ENCODE measurements at places on chromosomes 12 and 14.

- DNase-seq: no peak
These were observed 232.8 kb downstream of the MSRB3 start for GRCh38 chr12:65511134-65511834.

- DNase-seq: no peak
These were observed 424.9 kb upstream of the SYT1 start for GRCh38 chr12:78439666-78440065.

DNA sequence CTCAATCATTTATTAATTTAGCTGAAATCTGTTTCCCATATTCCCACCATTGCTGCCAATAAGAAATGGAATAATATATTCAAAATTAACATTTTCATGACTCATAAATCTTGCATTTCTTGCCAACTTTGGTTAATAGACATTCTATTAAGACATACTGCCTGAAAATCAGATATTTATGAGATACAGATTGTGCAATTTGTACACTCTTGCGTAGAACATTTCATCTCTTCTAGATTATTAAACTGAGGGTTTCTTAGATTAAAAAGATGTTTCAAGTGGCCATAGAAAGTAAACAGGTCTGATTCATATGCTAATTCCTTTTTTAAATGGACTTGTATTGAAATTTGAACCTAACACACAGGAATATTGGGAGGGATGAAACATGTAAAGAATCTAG lies 9.1 kb downstream of the LTA4H start:
- DNase-seq: no peak

GRCh38 chr14:92734618-92735017 lies 13.8 kb downstream of the LGMN start:
- DNase-seq: no peak

- DNase-seq: no peak
These were observed 94.1 kb downstream of the PHETA1 start for GRCh38 chr12:111274777-111275176.

DNA sequence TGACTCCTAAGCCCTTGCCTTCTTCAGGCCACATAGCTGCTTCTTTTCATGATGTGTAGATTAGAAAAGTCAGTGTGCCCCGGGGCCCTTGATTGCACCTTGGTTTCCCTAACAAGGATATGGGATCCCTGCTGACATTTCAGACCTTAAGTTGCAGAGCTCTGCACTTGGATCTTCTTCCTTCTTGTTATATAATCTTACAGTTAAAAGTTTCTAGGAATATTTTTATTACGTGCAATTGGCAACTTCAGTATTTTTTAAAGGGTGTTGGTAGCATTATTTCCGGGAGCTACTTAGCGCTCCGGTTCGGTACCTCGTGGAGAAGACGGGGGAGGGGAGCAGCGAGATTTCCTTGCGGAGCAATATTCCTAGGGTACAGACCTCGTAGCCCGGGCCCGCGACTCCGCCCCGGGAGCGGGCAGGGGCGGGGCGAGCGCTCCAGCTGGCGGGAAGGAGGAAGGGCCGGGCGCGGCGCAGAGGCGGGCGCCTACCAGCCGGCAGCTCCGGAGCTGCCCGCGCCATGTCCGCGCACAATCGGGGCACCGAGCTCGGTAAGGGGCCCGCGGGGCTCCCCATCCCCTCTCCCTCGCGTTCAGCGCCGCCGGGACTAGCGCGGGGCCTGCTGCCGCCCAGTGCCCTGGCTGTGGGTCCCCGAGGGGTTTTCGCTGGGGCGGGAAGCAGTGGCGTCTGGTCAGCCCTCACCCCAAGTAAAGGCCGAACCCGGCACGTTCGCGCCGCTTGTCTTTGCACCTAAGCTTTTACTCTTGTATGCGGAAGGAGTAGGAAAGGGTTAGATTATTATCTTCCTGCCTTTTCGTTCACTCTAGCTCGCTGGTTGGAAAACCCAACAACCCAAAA lies at the start of gene DERA:
DERA (plus strand) TSS at position 469 of the 858 bp plus-strand sequence; CDS start at position 521, 52 bp downstream.
- DNase-seq: peak; percentile 87

DNA sequence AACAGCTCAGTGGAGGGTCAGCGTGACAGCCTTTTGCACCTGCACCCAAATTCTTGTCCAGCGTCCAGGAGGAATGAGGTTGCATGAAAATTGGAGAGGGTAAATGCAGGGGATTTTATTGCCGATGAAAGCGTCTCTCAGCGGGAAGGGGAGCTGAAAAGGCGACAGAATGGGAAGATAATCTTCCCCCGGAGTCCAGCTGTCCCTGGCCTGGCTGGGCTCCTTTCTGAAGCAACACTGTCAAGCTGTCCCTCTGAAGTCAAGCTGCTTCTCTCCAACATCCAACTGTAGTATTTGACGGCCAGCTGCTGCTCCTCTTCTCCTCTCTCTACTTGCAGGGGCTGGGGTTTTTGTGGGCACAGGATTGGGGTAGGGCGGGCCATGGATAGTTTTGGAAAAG lies 32.7 kb downstream of the NOPCHAP1 start:
- no peak for DNase-seq

DNA sequence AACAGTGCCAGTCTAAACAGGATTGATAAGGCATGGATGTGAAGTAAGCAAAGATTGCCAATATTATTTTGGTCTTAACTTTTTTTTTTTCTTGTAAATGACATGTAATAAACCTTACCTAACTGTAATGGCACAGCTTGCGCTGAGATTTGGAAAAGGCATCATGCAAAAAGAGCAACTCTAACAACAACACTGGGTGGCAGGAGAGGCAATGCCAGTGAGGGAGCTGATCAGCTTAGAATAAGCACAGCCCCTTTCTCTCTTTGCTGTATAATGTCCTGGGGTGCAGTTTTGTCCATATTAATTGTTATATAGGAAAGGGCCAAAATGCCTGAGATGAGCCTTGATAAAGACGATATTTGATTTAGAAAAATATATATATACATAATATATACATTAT lies 1589.7 kb upstream of the FLRT2 start:
- no peak for DNase-seq

DNA sequence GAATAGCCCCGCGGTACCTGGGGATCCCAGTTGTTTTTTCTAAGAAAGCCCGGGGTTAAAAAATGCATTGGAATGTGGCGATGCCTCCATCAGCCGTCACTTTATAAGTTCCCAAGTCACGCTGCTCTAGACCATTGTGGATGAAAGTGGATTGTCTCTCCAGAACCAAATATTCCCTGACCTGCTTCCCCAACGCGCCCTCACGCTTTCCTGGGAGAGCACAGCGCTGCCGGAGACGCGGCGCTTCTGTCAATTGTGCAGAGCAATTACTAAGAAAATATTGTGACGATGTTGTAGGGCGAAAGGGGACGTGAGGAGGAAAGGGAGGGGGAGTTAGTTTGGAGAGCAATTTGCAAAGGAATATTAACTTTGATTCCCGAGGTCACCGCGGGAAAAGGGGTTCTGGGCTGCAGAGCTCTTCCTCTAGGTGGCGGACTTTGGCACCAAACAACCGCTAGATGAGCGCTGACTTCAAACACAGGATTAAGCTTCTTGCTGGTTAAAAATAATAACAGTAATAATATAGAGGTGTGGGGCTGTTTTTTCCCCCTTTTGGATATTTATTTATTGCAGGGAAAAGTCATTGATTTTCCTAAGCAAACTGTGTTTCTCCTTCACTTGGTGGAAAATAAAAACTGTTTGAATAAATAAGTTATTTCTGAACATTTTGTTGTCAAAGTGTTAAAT lies 9.6 kb upstream of the FOXG1 start:
- DNase-seq: no peak

GRCh38 chr14:104335611-104336010 lies 197.2 kb downstream of the KIF26A start:
- peak; percentile 37 for DNase-seq

DNA sequence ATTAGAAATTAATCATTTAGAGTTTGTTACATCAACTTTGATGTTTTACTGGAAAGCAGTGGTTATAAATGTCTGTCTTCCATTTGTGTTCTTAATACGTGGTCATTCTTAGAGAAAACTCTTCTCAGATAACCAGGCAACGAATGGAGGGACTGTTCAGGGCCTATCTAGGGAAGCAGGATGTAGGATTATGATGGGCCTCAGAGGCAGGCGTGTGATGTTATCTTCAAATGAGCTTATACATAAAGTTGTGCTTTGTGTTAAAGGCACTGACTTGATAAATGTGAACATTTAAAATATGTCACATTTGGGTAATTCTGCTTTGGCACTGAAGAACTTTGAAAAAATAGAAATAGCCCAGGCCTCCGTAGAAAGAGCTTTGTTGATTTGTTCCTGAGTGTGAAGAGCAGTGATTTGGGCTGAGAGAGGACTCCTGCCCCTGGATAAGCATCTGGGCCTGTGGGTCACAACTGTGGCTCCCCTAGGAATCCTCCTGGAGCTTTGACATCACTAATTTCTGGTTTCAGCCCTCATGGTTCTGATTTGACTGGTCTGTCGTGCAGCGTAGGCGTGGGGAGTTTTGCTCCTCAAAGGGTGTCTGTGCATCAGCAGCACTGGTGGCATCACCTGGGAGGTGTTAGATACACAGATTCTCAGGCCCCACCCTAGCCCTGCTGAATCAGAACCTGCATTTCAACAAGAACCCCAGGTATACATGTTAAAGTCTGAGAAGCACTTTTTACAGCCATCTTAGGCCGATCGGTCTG lies 55.4 kb downstream of the SAMD4A start:
- no peak for DNase-seq

DNA sequence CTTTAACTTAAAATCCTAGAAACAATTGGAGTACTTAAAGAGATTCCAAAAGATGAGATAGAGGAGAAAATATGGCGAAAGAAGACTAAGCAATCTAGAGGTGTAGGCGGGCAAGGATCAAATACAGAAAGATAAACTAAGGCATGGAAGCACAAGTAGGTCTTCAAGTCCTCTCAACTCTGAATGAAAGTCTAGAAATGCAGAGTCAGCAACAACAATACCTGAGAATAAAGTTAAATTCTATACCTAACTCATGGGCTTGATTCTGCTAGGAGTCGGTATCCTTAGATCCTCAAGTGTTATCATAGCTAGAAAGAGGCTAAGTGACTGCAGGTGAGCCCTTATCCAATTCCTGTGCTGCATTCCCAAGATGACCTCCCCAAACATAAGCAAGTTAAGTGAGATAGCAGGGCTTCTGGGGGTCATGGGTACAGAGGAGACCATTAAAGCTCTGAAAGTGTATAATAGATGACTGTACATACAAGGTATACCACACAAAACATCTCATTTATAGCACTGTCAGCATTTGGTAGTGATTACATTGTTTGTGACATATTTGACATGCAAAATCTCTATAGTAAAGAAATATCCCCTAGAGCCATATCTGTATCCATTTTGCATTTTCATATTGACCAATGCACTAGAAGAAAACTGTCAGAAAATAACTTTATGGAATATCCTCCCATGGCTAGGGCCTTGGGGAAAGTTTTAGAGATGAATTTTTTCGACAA lies 82.5 kb upstream of the ARID2 start:
- no peak for DNase-seq

- no peak for DNase-seq
These were observed 87.6 kb upstream of the EGLN3 start for GRCh38 chr14:34038358-34039057.

- no peak for DNase-seq
These were observed 11.3 kb downstream of the SYNE3 start for GRCh38 chr14:95505030-95505589.

GRCh38 chr12:96876966-96877365 lies 30.1 kb upstream of the NEDD1 start:
- DNase-seq: no peak

- DNase-seq: no peak
These were observed 59.3 kb upstream of the VRK1 start for GRCh38 chr14:96737881-96738280.

- no peak for DNase-seq
These were observed 1186.0 kb upstream of the SEL1L start for GRCh38 chr14:82719617-82720016.

Data from sciatic nerve (tissue), 2 donors.